ENCODE measurements at places on chromosomes 7 and 10.

DNA sequence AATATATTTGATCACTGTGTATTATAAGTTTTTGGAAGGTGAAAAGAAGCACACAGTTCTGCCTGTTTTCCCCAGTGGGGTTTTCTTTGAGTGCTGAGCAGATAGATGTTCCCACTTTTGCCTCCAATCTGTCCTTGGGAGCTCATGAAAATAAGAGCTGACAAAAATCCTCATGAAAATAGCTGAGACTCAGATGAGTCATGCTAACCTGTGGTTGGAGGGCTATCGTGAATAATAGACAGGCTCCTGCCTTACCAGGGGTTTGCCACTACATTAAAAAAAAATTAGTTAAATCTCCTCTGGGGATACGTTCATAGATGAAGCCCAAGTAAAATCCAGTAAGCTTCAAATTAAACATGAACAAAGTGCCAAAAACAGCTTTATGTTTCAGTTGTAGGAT lies 10.9 kb upstream of the AOAH start:
- no peak for DNase-seq

DNA sequence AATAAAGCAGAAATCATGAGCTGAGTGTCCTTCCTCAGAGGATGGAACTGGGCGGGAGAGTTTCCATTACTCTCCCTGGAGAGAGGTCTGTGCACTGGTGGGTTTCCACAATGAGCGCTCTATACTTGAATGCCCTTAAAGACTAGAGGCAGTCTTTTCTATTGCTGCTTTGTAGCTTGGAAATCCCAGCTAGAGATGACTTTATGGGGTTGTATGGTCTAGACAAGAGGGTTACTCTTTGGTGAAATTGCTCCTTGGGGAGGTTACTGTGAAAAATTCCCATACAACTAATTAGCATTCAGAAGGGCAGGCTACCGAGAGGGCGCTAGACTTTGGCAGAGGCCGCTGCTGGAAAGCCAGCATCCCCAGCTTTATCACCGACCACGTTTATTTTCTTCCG lies 136.8 kb downstream of the TAX1BP1 start:
- DNase-seq, result no peak

- DNase-seq, result no peak
Observed at GRCh38 chr7:140581411-140581810, 59.2 kb downstream of the DENND2A start.

- no peak for DNase-seq
Observed at GRCh38 chr10:58781873-58782488, 269.3 kb downstream of the BICC1 start.

Data from omental fat pad (tissue), 4 donors.